Activated T-helper 1 cell treated with anti-CD3 and anti-CD28 coated beads, Interleukin-12 subunit alpha, Interleukin-12 subunit beta, Interleukin-2, Interleukin-4 antibody, amounts not matched to agents 30 ng/mL and 10 ng/mL and 1 ng/mL, durations not matched to agents 14 hours and 24 hours and 36 hours (primary cell): ENCODE measurements at places on chromosomes 2 and 18. TPM values are rescaled to one million over a fixed set of nuclear protein-coding genes. Genes with fewer than 3 reads are reported as not detected.

ALLC gene
- not detected in 2 replicates for total RNA-seq

RTN4 gene
- total RNA-seq = 81.2 and 83.0 TPM in 2 replicates

MAPK4 gene
- total RNA-seq = not detected in 2 replicates

PDCD1 gene
- total RNA-seq = 67.8 and 69.1 TPM in 2 replicates

HOXD12 gene
- total RNA-seq = not detected in 2 replicates

GPR75 gene
- total RNA-seq = 3.7 TPM in 2 replicates

TUBB8B gene
- total RNA-seq = not detected in 2 replicates

ANKRD36C gene
- total RNA-seq = 52.9 and 56.9 TPM in 2 replicates

C2orf78 gene
- total RNA-seq = not detected in 2 replicates

KLHL41 gene
- not detected in 2 replicates for total RNA-seq

TGFBRAP1 gene
- 23.1 and 27.3 TPM in 2 replicates for total RNA-seq

BOLL gene
- total RNA-seq = 0.51 TPM in 1 of 2 replicates, not detected in the other

CGREF1 gene
- total RNA-seq = 12.9 and 18.0 TPM in 2 replicates
